ENCODE measurements at places on chromosomes 13 and 19.

DNA sequence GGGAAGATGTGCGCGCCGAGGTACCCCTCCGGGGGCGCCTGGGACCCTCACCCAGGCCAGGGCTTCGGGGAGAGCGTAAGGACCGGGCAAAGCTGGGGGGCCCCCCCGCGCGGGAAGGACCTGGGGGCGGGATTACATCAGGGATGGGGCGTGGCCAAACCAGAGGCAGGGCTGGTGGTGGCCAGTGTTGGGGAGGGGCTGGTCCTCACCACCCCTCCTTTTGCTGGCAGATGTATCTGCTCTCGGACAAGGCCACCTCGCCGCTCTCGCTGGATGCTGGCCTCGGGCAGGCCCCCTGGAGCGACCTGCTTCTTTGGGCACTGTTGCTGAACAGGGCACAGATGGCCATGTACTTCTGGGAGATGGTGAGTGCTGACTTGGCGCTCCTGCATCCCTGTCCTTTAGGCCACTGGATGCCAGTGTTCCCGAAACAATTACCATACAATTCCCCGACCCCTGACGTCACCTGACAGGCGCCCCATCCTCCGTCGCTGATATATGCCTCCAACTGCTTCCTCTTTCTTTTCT, 25.3 kb downstream of the TRPM4 start:
- no peak for DNase-seq

- no peak for DNase-seq
These were observed 7.9 kb upstream of the PVR start for GRCh38 chr19:44635581-44636438.

GRCh38 chr13:28528848-28529247, 33.9 kb upstream of the FLT1 start:
- DNase-seq = no peak

- DNase-seq = no peak
These were observed 2.2 kb downstream of the ARHGEF7 start for GRCh38 chr13:111117289-111117688.

GRCh38 chr19:49986354-49986753, 25.4 kb upstream of the SIGLEC11 start:
- no peak for DNase-seq

DNA sequence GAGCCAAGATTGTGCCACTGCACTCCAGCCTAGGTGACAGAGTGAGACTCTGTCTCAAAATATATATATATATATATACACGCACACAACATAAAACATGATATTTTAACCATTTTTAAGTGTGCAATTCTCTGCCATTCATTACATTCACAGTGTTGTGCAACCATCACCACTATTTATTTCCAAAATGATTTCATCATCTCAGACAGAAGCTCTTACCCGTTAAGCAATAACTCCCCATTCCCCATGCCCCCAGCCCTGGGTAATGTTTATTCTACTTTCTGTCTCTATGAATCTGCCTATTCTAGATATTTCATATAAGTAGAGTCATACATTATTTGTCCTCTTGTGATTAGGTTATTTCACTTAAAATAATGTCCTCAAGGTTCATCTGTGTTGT, 20.3 kb downstream of the WDR88 start:
- no peak for DNase-seq

- DNase-seq = no peak
These were observed 30.8 kb downstream of the FAM124A start for GRCh38 chr13:51252954-51253532.

GRCh38 chr19:12745166-12745897, 6.3 kb upstream of the BEST2 start:
- no peak for DNase-seq

- DNase-seq = no peak
These were observed 9.1 kb upstream of the ZNF160 start for GRCh38 chr19:53112286-53112685.

- DNase-seq = no peak
These were observed 27.4 kb downstream of the UBAC2 start for GRCh38 chr13:99227909-99228688.

- no peak for DNase-seq
These were observed 5.2 kb downstream of the PRX start for GRCh38 chr19:40407714-40408597.

DNA sequence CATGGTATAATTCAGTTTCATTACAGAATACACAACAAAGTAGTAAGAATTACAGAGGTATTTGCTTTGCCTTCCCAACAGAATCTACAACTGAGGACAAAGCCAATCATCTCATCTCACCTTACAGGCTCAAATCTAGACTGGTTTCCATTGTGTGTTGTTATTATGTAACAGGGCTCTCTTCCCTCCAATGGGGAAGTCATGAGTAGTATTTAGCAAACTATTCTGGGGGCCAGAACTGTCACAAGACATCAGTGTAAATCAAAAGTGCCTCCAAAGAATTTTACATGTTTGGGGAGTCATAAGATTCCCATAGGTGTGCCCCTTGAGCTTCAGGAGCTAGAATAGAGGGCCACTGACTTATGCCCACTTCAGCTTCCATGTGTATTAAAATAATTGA, 187.0 kb upstream of the EDNRB start:
- no peak for DNase-seq

DNA sequence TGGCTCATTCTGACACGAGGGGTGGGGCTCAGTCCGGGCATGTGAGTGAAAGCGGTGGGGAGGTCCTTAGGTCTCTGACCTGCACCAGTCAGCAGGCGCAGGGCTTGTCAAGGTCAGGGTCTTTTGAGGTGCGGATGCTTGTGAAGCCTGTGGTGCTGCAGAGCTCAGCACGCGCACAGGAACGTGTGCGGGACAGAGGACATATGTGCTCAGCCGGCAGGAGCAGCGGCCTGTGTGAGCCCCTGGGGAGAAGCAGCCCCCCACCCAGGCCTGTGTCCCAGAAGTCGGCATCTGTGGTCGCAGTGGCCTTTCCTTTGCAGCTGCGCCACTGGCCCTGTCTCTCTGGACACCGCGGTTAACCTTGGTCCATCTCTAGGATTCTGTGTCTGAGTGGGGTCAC, 30.9 kb downstream of the ATP4B start:
- DNase-seq = no peak

GRCh38 chr13:111326981-111327642, 6.7 kb downstream of the TEX29 start:
- no peak for DNase-seq

GRCh38 chr13:43785650-43786471, 911 bp downstream of the ENOX1 start:
- DNase-seq = no peak

GRCh38 chr19:16509141-16510061, 13.2 kb downstream of the C19orf44 start:
- no peak for DNase-seq

DNA sequence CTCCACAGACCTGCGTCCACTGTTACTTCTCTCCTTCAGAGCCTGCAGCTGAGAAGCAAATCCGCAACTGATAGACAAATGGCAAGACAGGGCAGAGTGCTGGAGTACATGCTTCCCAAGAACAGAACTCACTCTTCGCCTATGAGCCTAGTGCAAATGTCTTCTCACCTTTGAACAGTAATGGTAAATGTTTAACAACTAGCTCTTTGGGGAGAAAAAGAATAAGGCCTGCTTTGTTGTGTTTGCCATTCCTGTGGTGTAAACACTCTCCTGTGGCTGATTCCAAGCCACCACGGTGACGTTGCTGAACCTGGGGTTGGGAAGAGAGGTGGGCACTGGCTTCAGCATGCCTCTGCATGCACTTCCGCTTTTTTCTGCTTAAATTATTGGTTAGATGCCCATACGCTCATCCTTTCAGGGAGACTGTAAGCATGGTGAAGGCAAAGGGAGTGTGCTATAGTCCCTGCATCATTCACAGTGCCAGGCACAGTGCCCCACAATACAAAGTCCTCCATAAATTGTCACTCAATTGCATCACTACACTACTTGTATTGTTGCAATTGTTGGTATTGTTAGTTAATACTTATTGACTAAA, 28.1 kb upstream of the GTF3A start:
- DNase-seq = no peak

DNA sequence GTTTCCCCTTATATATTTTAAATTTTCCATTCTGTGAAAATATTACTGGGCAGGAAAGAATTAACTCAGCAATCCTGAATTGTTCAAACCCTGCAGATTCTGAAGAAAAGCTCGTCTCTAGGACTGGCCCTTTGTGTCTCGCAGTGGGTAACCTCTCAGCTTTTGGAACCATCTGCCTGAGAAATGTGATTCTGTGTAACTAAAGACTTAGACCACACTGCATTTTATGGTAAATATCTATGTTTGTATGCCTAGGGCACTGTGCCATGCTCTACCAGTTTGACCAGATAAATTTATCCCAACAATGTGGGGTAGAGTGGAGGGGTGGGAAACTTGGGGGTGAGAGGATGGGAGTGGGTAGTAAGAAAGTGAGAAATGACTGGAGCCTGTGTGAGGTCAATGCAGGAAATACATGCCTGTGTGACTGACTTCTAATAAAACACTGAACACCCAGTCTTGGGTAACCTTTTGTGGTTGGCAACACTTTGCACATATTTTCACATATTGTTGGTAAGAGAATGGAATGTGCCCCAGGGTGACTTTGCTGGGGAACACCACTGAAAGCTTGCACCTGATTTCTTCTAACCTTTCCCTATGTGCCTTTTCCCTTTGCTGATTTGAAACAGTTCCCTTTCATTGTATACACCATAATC, 1181.9 kb downstream of the OLFM4 start:
- no peak for DNase-seq

DNA sequence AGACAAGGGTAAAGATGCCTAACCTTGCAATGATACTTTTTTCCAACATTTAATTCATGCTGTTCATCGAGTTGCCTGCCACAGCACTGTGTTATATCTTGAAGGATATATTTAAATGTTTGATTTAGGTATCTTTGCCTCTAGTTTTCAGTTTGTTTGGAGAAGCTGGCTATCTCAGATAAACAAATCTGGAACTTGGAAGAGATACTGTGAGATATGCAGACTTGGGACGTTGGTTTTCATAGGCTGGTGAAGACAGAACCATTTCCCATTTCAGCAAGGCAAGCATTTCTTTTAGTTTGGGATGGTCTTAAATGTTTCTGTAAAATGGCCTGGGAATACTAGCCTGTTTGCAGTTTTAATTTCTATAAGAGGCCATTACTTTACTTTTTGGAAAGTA, 3.3 kb downstream of the RNASEH2B start:
- DNase-seq = no peak

DNA sequence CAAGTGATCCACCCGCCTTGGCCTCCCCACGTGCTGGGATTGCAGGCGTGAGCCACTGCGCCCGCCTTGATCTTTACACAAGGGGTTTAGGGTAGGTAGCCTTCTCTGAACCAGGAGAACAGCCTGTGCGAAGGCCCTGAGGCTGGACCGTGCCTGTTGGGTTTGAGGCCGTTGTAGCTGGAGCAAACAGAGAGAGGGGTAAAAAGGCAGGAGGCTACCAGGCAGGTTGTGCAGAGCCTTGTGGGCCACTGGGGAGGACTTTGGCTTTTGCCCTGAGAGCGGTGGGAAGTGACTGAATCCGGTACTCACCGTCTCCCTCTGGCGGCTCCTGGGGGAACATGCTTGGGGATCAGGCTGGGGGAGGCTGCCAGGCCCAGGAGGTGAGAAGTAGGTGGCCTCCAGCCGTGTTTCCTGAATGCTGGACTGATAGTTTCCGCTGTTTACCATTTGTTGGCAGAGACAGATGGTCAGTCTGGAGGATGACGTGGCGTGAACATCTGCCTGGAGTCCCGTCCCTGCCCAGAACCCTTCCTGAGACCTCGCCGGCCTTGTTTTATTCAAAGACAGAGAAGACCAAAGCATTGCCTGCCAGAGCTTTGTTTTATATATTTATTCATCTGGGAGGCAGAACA, 24.6 kb downstream of the SPC24 start:
- DNase-seq = peak; percentile 20

- DNase-seq = no peak
These were observed 418.2 kb downstream of the DCT start for GRCh38 chr13:94061301-94061700.

DNA sequence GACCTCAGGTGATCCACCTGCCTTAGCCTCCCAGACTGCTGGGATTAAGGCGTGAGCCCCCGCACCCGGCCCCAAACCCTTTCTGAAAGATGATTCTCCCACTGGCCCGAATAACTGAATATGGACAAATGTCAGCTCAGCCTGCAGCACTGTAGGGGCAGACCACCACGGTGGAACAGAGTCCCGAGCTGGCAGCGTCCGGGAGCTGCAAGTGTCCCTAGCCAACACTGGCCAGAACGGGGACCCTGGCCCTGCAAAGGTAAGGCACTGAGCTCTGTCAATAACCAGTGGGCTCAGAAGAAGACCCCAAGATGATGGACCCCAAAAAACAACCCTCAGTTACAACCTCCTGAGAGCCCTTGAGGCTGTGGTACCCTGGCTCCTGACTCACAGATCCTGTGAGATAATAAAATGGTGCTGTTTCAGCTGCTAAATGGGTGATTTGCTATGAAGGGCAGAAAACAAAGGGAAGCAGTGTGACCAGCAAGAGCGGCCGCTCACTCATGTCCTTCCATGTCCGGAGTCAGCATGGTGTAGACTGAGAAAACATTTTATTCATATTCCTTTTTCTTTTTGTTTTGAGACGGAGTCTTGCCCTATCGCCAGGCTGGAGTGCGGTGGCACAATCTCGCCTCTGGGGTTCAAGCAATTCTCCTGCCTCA, 1.6 kb downstream of the LSM7 start:
- DNase-seq = no peak

DNA sequence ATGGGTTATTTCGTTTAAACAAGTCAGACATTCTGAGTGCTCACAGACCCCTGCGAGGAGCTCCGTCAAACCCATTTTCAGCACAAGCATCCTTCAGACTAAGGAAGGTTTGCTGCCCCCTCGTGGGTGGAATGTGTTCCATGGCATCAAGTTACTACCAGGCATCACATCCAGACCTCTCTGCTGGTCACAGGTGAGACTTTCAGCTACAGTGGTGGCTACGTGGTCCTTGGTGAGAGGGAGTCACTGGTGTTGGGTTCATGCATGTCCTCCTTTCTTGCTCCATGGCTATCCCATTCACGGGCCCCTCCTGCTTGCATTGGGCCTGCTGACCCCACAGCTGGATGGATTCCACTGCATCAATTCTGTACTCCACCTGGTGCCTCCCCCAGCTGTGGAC, 9.1 kb upstream of the LILRB5 start:
- DNase-seq = peak; percentile 50

GRCh38 chr13:33860526-33860925, 42.6 kb downstream of the RFC3 start:
- no peak for DNase-seq

GRCh38 chr19:23314505-23315251, 64.5 kb upstream of the ZNF724 start:
- DNase-seq = no peak

DNA sequence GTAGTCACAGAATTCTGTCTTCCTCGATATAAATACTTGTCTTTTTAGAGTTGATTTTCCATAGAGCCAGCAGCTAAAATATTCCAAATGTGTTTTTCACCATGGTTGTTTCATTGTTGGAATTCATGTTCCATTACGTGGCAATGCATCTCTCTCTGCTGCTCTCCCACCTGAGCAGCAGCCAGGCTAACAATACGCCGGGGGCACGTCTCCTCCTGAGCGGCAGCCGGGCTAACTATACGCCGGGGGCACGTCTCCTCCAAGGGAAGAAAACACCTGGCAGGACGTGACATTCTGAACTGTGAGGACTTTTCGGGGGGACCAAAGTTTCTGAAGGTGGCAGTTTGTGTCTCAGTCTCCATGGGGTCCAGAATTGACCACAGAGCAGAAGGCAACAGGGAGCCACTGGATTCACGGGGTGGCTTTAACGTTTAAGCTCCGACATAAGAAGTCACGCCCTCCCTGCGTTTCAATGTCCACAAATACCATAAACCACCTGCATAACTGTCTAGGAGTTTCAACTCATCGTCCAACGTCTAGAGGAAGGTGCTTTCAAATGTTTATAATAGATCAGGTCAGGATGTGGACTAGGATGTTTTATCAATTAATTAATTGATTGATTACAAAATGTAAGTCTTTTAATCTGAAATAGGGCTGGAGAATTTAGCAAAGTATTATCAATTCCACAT, 15.1 kb downstream of the PLPP2 start:
- DNase-seq = no peak
